Cerebellar nuclear complex (tissue), 1 donor: ENCODE measurements at places on chromosomes 3 and 15.

DNA sequence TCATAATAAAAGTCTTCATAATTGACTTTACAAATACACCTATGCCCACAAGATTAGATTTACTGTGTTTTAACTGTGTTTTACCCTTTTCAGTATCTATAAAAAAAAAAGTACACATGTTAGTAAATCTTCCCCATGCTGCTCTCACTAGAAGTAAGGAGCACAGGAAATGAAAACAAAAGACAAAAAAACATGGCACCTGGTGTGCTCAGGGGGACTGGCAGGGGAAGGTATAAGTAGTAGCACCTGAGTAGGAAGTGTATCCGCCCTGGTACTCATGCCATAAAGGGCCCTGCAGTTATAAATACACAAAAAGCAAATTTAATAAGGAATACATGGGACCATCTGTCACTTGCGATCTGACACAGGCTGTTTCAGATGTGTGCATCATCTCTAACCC is 8.9 kb upstream of the ALDH1A2 start:
- no peak for DNase-seq

DNA sequence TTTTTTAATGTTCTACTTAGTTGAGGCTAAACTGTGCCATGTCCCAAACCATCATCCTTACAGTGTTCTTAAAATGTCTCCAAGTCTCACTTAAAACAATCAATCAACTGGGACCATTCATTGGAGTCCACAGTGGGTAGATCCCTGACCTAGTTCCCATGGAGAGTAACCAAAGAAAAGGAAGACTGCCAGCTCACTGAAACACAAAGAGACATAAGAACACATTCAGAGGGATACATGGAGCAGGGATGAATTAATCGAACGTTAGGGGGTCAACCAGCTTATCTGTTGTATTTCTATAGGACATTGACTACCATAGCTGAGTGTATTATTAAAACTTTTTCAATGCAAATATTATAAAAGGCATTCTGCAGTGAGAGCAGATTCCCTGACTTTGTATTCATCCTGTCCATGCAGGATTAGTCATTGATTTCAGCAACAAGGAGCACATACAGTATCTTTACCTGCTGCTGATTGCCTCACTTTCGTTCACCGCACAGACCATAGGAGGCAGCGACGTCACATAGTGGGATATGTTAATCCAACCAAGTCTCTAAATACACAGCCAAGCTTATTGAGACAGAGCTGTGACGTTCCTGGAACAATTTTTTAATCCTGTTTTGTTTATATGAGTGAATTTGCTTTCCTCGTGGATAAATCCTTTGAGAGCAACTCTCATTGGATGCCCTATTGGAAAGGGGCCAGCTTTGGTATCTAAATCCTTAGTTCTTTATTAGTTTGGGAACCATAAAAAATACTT is 364.9 kb upstream of the RBMS3 start:
- DNase-seq: no peak

DNA sequence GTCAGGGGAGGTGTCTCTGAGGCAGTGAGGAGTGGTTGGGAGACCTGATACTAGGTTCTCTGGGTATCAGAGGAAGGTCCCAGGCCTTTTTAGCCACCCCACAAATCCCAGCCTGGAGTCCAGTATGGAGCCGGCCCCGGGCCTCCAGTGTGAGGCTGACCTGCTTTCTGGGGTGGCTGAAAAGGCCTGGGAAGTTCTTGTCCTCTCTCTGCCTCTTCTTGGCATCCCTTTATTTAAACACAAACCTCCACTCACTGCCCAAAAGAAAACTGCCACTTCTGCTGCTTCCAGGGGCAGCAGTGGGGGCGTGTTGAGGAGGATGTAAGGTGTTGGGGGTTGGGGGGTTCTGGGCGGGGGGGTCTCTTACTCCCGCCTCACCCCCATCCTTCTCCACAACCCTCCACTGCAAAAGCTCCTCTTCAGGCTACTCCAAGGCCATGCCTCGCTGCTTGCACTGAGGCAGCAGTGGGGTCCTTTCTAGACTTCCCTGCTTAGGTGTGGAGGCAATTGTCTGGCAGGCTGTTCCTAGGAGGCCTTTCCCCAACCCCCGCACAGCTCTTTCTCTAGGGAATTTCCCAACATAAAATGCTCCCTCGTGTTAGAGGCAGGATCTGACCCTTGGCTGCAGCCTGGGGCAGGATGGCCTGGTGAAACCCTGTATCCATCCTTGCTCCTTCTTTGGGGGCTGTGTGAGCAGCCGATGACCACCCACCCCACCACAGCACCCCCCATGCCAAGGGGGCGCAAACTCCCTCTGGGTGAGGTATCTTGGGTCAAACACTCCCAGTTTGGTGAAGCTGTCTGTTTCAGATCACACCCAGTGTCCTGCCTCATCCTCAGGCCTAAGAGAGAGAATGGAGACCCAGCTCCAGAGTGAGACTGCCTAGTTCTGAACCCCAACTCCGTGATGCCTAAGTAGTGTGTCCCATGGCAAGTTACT is 12.1 kb upstream of the RAD18 start:
- no peak for DNase-seq

DNA sequence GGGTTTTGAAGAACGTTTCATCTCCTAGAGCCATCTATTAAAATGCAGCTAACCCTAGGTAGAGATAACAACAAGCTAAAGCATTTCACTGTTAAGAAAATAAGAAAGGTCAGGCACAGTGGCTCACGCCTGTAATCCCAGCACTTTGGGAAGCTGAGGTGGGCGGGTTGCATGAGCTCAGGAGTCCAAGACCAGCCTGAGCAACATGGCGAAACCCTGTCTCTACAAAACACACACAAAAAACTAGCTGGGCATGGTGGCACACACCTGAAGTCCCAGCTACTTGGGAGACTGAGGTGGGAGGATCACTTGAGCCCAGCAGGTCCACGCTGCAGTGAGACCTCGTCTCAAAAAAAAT is 5.4 kb upstream of the TBC1D5 start:
- no peak for DNase-seq

DNA sequence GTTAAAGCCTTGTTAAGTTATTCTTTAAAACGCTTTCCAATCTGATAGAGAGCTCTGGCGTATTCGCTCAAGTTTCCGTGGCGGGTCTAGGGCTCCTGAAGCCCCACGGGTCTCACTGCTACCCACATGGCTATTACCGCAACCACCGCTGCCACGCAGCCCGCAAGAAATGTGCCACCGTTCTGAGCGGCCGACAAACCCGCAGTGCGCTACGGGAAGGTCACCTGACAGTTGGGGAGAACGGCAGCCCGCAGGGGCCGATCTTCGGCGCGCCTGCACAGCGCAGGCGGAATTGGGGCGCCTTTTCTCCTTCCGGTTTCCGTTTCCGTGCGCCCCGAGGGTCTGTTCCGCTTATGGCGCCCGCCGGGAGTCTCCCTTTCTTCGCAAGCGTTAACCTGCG is 76.6 kb upstream of the SNRPN start:
- no peak for DNase-seq

GRCh38 chr3:194244167-194244566 is 107.0 kb downstream of the CPN2 start:
- DNase-seq: no peak

DNA sequence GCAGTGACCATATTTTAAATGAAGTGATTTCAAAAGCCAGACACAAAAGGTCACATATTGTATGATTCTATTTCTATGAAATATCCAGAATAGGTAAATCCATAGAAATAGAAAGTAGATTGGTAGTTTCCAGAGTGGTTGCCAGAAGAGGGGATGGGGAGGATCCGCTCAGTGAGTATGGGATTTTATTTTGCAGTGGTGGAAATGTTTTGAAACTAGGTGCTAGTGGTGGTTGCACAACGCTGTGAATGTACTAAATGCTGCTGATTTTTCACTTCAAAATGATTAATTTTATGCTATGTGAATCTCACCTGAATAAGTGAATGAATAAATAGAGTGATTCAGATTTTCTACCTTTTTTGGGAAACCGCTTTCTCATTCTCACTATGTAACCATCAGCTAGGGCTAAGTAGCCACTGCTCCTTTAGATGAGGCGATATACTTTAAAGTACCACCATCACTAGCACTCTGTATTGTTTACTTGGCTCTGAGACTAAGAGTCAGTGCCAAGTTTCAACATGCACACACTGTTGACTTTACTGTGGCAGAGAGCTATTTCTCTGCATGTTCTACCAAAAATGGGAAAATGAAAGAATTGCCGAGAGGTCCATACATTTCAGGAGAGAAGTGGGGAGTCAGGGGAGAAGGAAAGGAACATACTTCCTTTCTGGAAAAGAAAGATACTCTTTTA is 90.7 kb upstream of the GOLIM4 start:
- DNase-seq: no peak
